Endodermal cell (in vitro differentiated cells): ENCODE measurements at places on chromosomes 5 and 9. TPM values are rescaled to one million over a fixed set of nuclear protein-coding genes. Genes with fewer than 3 reads are reported as not detected.
A peak's percentile ranks its signal among the peaks of the same experiment; 100 is the strongest.

- no peaks in the 10 kb centered on the region for H3K4me1 ChIP-seq
- no peak overlapping the region for H3K27ac ChIP-seq
- no peaks in the 10 kb centered on the region for H3K36me3 ChIP-seq
- H3K27me3 ChIP-seq: no peaks in the 10 kb centered on the region
These were observed 117.7 kb downstream of the GAS1 start for GRCh38 chr9:86829496-86830046.

The TLR4 gene
- total RNA-seq: 0.07 TPM in 2 replicates

- no peak for DNase-seq
- no peaks in the 10 kb centered on the region for H3K4me1 ChIP-seq
- H3K36me3 ChIP-seq: no peaks in the 10 kb centered on the region
- no peak overlapping the region for H3K4me3 ChIP-seq
- H3K27ac ChIP-seq: no peak overlapping the region
These were observed 1985.9 kb downstream of the EFNA5 start for GRCh38 chr5:105684799-105685198.

The C9orf50 gene
- not detected in 2 replicates for total RNA-seq

DNA sequence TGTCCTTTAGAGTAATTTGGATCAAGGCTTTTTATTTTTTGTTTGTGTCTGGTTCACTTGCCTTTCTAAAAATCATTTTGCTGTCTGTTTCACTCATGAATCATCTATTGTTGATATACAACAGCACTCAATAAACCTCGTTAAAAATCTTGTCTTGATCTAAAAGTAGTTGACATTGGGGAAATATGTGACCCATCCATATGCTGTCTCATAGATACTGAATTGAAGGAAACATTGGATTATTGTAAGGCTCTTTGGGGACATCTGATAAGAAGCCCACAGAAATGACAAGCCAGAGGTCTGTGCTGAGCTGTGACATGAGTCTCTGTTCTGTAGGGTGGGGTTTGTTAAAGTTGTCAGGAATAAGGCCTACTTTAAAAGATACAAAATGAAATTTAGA, 208.0 kb downstream of the PDZD2 start:
- no peaks in the 10 kb centered on the region for H3K36me3 ChIP-seq
- H3K4me1 ChIP-seq: no peaks in the 10 kb centered on the region
- H3K27me3 ChIP-seq: no peaks in the 10 kb centered on the region

The SH3TC2 gene
- total RNA-seq: 0.66 and 0.75 TPM in 2 replicates

DNA sequence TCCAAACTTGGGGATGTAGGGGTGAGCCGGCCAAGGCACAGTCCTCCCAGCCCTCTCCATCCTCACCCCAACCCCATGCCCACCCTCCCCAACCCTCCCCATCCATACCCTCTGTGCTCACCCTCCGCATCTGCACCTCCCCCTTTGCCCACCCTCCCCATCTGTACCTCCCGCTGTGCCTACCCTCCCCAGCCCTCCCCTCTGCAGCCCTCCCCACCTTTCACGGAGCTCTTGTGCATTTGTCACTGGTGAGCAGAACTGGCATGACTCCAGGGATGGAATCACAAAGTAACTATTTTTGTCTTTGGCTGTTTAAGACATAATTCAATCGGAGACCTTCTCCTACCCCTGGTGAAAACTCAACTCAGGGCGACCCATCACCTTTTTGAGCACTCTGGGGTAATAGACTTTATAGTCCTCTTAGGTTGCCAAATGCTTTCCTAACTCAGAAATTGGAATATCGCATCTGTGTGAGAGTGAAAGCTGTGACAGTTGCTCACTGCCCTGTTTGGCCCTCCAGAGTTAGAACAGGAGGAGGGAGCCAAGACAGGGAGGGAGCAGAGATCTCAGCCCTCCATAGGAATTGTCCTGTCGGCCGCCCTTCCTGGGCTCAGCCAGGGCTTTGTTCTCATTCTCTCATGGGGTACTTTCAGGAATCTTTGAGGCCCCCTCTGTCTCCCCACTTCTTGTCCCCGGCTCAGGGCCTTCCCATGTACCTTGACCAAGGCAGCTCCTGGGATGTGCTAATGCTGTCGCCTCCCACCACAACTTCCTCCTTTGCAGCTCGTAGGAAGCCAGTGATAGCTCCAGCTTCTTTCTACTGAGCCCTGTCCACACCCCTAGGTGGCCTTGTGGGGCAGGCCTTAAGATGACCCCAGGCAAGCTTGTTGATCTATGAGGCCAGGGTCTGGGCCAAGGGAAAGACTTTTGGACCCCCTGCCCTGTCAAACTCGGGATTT, 36.2 kb downstream of the OTULIN start:
- H3K4me1 ChIP-seq: no peaks in the 10 kb centered on the region
- no peak overlapping the region for H3K27ac ChIP-seq
- peaks cover 69% of the 10 kb centered on the region for H3K36me3 ChIP-seq
- H3K4me3 ChIP-seq: no peak overlapping the region

- H3K4me1 ChIP-seq: no peaks in the 10 kb centered on the region
- H3K4me3 ChIP-seq: no peak overlapping the region
- no peaks in the 10 kb centered on the region for H3K27me3 ChIP-seq
- no peaks in the 10 kb centered on the region for H3K36me3 ChIP-seq
- no peak for DNase-seq
These were observed 1329.0 kb upstream of the NUDT12 start for GRCh38 chr5:104891596-104891995.

GRCh38 chr5:58394339-58394738, 65.5 kb downstream of the PLK2 start:
- no peaks in the 10 kb centered on the region for H3K36me3 ChIP-seq
- DNase-seq: no peak
- H3K27me3 ChIP-seq: no peaks in the 10 kb centered on the region
- H3K27ac ChIP-seq: no peak overlapping the region
- H3K4me3 ChIP-seq: no peak overlapping the region
- no peaks in the 10 kb centered on the region for H3K4me1 ChIP-seq

DNA sequence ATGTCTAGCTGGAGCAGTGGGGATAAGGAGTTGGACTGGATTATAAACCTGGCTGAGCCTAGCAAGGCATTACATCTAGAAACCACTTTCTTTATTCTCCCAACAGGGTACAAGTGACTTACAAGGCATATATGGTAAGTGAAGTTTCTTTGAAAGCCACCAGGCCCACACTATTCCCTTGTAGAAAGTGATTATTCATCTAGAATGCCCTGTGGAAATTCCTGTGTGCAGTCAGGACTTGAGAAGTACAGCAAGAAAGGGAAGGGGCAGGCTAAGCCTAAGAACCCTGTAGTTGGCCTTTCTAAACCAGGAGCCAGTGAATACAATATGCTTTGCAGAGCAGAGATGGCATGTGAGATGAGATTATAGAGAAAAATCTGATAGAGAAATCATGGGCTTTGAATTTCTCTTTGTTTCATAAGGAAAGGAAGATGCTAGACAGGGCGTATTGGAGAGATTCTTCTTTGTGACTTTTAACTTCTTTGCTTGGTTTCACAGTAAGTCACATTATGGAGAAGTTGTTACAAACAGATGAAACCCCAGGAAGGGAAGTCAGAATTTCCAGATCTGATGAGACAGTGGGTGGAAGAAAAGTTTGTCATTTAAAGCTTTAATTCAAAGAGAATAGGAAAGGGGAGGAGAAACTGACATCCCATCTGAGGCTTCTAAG, 321.7 kb downstream of the NDUFS4 start:
- peaks cover 8% of the 10 kb centered on the region for H3K4me1 ChIP-seq
- H3K27ac ChIP-seq: peak overlapping the region; percentile 62
- no peak for DNase-seq
- no peak overlapping the region for H3K4me3 ChIP-seq

The ZBED3 gene
- total RNA-seq: 4.5 and 5.3 TPM in 2 replicates

The GTF3C5 gene
- 78.0 to 90.4 TPM (median 89.7 TPM) in 3 replicates for total RNA-seq

DNA sequence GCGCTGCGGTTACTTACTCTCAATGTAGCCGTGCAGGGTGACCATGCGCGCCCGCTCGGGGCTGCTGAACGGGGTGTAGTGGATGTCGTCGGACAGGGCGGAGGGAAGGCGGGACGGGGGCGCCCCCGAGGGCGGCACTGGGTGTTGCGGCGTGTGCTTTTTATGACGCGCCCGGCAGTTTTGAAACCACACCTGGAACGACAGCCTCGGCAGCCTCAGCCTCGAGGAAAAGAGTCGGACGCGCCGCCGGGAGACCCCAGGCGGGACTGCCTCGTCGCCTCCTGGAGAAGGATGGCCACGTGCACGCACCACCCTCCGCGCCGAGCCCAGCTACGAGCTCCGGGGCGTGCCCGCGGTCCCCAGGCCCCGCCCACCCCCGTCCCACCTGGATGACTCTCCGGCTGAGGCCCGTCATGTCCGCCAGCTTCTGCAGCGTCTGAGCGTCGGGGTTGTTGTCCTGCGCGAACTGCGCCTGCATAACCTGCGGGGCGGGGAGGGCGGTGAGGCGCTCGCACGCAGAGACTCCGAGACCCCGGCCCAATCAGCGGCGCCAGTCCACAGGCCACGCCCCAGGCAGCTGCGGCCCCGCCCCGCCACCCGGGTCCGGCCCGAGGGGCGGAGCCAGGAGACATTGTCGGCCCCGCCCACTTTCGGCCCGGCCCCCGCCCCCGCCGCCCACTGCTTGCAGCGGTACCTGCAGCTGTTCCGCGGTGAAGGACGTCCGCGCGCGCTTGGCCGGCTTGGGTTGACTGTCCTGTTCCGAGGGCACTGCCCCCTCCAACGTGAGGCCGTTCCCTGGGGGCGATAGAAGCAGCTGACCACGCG, 15.0 kb downstream of the LHX6 start:
- H3K4me1 ChIP-seq: no peaks in the 10 kb centered on the region
- H3K36me3 ChIP-seq: no peaks in the 10 kb centered on the region
- DNase-seq: peak; percentile 98
- H3K27ac ChIP-seq: no peak overlapping the region

DNA sequence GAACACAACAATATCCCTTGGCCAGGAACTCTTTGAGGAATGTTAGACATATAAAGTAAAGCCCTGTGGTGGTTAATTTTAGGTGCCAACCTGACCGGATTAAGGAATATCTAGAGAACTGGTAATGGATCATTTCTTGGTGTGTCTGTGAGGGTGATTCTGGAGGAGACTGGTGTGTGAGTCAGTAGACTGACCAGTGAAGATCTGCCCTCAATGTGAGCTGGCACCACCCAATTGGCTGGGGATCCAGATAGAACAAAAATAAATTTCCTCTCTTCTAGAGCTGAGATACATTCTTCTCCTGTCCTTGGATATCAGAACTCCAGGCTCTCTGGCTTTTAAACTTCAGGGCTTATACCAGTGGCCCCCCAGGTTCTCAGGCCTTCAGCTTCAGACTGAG, 56.2 kb upstream of the TNPO1 start:
- no peaks in the 10 kb centered on the region for H3K27me3 ChIP-seq
- H3K4me1 ChIP-seq: peaks cover 3% of the 10 kb centered on the region
- H3K36me3 ChIP-seq: no peaks in the 10 kb centered on the region

GRCh38 chr9:136857166-136857565, 5.0 kb downstream of the MAMDC4 start:
- DNase-seq: no peak
- H3K4me1 ChIP-seq: no peaks in the 10 kb centered on the region
- H3K4me3 ChIP-seq: no peak overlapping the region
- peaks cover 11% of the 10 kb centered on the region for H3K36me3 ChIP-seq
- no peak overlapping the region for H3K27ac ChIP-seq

DNA sequence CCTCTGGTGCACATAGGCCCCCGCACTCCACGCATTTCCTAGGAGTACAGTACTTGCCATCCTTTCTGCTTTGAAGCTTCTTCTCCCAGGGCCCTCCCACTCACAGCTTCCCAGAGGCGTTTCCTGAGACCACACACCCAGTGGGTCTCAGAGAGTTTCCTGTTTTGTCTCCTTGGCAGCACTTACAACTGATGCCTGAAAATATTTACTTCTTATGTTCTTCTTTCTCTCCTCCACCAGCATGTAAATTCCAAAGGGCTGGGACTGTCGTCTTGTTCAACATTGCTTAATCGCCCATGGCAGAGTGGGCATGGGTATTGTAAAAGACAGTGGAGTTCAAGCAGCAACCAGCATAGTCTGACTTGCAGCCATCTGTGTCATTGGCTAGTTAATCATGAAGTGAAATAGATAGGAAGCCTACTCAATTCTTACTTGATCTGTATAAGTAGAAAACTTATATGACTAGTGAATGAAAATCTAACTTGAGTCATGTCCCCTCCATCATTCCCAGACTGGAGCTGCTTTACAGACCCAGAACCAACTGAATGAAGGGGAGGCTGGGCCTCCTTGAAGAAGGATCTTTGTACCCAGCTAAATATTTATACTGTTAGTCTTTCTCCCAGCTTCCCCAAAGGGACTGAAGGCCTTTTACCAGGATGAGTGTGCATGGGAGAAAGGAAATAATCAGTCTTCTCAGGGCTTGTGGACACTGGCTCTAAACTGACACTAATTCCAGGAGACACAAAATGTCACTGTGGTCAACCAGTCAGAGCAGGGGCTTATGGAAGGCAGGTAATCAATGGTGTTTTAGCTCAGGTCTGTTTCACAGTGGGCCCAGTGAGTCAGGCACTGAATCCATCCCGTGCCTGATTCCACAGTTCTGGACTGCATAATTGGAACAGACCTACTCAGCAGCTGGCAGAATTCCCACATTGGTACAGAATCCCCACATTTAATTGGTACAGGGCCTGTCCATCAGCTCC, 116.4 kb downstream of the SV2C start:
- H3K4me3 ChIP-seq: no peak overlapping the region
- H3K36me3 ChIP-seq: no peaks in the 10 kb centered on the region
- H3K4me1 ChIP-seq: peaks cover 8% of the 10 kb centered on the region
- DNase-seq: no peak
- no peak overlapping the region for H3K27ac ChIP-seq
- no peaks in the 10 kb centered on the region for H3K27me3 ChIP-seq

DNA sequence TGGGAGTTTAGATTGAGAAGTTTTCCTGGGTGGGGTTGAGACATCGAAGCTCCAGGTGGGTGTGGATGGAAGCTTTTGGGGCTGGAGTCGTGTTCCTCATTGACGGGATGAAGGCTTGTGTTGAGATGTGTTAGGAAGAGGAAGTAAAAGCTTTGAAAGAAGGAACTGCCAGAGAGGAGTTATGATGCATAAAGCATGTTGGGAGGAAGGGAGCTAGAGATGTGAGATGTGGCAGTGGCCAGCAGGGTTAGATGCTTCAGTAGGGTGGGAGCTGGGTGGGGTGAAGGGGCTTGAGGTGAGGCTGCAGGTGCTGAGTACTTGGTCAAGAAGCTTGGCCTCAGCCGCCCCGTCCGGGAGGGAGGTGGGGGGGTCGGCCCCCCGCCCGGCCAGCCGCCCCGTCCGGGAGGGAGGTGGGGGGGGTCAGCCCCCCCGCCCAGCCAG, 56.7 kb downstream of the HSPA4 start:
- H3K4me1 ChIP-seq: peaks cover 3% of the 10 kb centered on the region
- no peak overlapping the region for H3K27ac ChIP-seq
- peaks cover 33% of the 10 kb centered on the region for H3K36me3 ChIP-seq
- H3K4me3 ChIP-seq: no peak overlapping the region
- DNase-seq: no peak
- H3K27me3 ChIP-seq: no peaks in the 10 kb centered on the region

GRCh38 chr9:94157050-94157801, 73.0 kb downstream of the PTPDC1 start:
- H3K27ac ChIP-seq: no peak overlapping the region
- H3K36me3 ChIP-seq: no peaks in the 10 kb centered on the region
- peak; percentile 24 for DNase-seq
- H3K4me3 ChIP-seq: no peak overlapping the region
- no peaks in the 10 kb centered on the region for H3K27me3 ChIP-seq
